Stimulated activated CD4-positive, alpha-beta T cell treated with anti-CD3 and anti-CD28 coated beads, Interleukin-12 subunit alpha, Interleukin-12 subunit beta, amount 100 ng/mL, for 48 hours (primary cell): ENCODE measurements at places on chromosomes 7 and 10.

GRCh38 chr10:25701652-25702051 lies 232.4 kb upstream of the MYO3A start:
- DNase-seq: no peak

- no peak for DNase-seq
These were observed 25.1 kb downstream of the ZMIZ1 start for GRCh38 chr10:79093658-79094411.

DNA sequence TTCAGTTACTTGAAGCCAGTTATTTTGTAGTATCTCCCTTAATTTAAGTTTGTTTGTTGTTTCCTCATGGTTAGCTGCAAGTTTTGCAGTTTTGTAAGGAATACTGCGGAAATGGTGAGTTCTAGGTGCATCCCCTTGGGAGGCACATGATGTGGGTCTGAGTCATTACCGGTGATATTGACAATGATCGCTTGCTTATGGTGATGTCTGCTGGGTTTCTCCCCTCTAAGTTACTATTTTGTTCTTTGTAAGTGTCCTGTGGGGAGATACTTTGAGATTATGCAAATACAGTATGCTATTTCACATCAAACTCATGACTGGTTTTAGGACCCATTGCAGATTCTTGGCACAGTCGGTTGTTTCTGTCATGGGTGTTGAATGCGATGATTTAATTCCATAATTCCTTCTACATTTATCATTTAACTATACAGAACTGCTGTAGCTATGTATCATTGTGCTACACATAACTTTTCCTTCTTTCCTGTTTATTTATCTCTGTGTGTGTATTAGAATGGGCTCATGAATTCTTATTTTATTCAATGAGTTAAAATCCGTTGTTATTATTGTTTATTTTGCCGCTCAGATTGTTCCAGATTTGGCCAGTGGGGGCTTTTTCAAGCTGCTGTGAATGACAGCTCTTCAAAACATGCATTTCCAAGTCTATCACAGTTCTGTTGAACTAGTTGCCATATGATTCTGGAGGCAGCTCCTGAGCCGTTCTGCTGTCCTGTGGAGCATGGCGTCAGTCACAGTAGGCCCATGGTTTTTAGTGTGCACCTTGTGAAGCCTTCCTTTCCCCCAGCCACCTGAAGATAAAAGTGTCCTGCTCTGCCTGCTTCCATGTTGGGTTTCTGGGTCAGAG lies 18.4 kb downstream of the TSPAN14 start:
- no peak for DNase-seq

DNA sequence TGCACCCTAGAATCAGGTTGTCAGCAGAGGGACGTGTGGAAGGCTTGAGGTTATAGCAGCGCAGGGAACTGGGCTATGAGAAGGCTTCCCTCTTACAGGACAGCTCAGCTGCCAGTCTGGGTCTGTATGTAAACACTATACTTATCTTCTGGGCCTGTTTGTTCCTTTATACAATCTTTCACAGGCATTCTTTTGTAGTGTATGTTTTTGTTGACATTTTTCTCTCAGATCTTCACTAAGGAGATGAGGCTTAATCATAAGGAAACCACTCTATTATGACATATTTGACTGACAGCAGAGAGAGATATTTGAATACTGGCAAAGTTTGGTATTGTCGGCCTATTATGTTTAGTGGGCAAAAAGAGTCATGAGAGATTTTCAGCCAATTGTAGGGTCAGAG lies 929 bp downstream of the GBF1 start:
- no peak for DNase-seq

GRCh38 chr10:29691564-29692072 lies 56.8 kb upstream of the SVIL start:
- no peak for DNase-seq

DNA sequence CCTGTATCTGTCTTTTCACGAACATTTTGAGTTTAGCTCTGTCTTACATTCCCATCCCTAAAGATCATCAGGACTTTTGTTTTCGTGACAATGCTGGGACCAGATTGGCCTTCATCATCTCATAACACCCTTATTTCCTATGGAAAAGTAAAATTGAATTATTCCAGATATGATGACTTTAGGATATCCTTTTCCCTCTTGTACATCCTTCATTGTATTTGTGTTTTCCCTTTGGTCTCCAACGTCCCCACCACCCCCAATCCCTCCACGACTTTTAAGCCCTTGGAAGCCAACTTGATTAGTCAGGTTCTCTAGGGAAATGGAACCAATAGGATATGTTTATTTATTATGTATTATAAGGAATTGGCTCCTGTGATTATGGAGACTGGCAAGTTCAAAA lies 167.6 kb downstream of the ARL4A start:
- no peak for DNase-seq
